ENCODE measurements at places on chromosomes 11 and 22. TPM values are rescaled to one million over a fixed set of nuclear protein-coding genes. Genes with fewer than 3 reads are reported as not detected.

Gene MPZL3
- 113 TPM for total RNA-seq

Gene ABTB2
- total RNA-seq = 5.4 TPM

Gene MYEOV
- 0.89 TPM for total RNA-seq

Gene LDLRAD3
- 0.44 TPM for total RNA-seq

Gene PATE2
- not detected for total RNA-seq

Gene FZD4
- 0.07 TPM for total RNA-seq

Gene OR52N4
- 0.22 TPM for total RNA-seq

- DNase-seq = no peak
- H3K27me3 ChIP-seq = no peaks in the 10 kb centered on the region
- H3K4me1 ChIP-seq = no peaks in the 10 kb centered on the region
- no peak overlapping the region for H3K27ac ChIP-seq
- peaks cover 46% of the 10 kb centered on the region for H3K36me3 ChIP-seq
Measured at GRCh38 chr11:9498457-9499078, 37.8 kb downstream of the ZNF143 start.

DNA sequence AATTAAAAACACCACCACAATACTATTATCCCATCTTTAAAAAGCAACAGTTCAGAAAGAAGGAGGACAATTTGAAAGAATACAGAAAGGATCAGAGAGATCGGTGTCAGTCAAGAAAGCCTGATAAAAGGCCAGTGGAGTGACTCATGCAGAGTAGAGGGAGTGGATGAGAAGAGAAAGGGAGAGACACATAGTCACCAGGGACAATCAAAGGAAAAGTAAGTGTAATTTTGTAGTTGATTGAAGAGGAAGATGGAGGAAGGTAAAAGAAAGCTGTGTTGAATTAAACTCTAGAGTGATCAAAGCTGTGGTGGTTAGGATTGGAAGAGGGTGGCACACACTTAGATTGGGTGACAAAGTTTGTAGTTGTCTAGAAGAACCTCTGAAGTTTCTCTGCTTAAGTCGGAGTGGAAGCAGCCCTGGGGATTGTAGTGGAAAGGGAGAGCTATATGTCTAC lies 14.1 kb downstream of the SPECC1L start:
- no peaks in the 10 kb centered on the region for H3K27me3 ChIP-seq
- H3K27ac ChIP-seq = no peak overlapping the region
- no peaks in the 10 kb centered on the region for H3K36me3 ChIP-seq
- no peak overlapping the region for H3K4me3 ChIP-seq
- peaks cover 24% of the 10 kb centered on the region for H3K4me1 ChIP-seq

DNA sequence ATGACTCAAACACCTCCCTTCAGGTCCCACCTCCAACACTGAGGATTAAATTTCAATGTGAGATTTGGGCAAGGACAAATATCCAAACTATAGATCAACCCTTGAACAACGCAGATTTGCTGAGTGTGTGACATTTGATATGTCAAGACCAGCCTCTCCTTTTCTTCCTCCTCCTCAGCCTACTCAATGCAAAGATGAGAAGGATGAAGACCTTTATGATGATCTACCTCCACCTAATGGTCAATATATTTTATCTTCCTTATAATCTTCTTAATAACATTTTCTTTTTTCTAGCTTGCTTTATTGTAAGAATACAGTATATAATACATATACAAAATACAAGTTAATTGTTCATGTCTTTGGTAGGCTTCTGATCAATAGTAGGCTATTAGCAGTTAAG lies 67.5 kb upstream of the MPPED2 start:
- H3K36me3 ChIP-seq = no peaks in the 10 kb centered on the region
- H3K4me3 ChIP-seq = no peak overlapping the region
- H3K27me3 ChIP-seq = no peaks in the 10 kb centered on the region
- no peaks in the 10 kb centered on the region for H3K4me1 ChIP-seq
- no peak overlapping the region for H3K27ac ChIP-seq

- no peak overlapping the region for H3K4me3 ChIP-seq
- no peak overlapping the region for H3K27ac ChIP-seq
- no peaks in the 10 kb centered on the region for H3K27me3 ChIP-seq
- no peak for DNase-seq
- H3K36me3 ChIP-seq = no peaks in the 10 kb centered on the region
Measured at GRCh38 chr22:47854251-47854650, 1091.8 kb downstream of the TBC1D22A start.

GRCh38 chr11:46006418-46007070 lies 84.1 kb downstream of the LARGE2 start:
- H3K27me3 ChIP-seq = no peaks in the 10 kb centered on the region
- H3K27ac ChIP-seq = no peak overlapping the region
- H3K4me1 ChIP-seq = no peaks in the 10 kb centered on the region
- H3K36me3 ChIP-seq = no peaks in the 10 kb centered on the region
- DNase-seq = no peak

DNA sequence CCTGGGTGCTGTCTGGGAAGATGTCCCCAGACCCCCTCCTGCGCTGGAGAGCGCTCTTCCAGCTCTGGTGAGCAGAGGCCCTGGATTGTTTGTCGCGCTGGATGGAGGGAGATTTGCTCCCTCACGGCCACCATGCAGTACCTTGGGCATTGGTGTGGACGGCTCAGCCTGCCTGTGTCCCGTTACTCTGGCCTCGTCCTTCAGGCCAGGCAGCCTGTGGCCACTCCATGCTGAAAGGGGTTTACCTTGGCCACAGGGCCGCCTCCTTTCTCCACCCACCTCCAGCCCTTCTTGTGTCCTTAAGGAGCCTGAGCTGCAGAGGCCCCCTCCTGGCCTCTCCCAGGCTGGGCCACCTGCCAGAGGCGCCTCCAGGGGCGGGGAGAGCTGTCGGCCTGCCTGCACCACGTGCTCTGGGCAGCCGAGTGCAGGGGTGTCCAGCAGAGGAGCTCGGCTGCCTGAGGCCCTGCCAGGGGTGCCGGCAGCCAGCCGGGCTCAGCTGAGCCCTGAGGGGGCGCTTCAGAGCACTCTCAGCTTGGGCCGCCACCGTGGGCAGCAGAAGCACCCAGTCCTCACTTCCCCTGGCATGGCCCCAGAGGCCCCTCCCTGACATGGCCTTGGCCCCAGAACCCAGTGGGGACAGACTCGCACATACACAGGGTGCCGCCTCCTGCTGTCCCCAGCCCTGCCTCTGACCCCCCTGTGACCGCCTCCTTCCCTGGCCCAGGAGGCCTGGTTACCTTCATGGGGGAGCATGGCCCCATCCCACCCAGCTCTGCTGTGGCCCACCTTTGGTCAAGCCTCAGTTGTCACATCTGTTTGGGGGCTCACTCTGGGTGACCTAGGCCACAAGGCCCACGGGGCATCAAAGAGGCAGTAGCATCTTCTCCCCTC lies 3.4 kb downstream of the CCND1 start:
- DNase-seq = no peak
- peaks cover 12% of the 10 kb centered on the region for H3K27me3 ChIP-seq
- no peak overlapping the region for H3K4me3 ChIP-seq
- no peak overlapping the region for H3K27ac ChIP-seq

- H3K27me3 ChIP-seq = no peaks in the 10 kb centered on the region
- DNase-seq = no peak
- H3K4me3 ChIP-seq = no peak overlapping the region
- no peaks in the 10 kb centered on the region for H3K36me3 ChIP-seq
Measured at GRCh38 chr11:133897331-133897650, 52.0 kb upstream of the SPATA19 start.

DNA sequence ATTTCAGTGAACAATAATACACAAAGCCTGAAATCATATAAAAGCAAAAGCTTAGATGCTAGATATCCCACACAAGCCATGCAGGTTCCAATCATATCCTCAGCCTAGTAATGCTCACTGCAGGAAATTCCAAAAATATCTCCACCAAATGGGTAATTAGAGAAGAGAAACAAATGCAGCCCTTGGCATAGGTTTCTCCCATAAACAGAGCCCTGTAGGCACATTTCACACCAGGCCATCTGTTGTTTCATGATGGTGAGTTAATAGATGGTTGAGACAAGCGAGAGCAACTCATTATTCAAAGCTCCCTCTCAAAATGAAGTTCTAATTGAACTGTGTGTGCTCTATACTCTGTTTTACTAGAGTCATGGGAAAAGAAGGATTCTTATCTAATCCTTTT lies 154.6 kb upstream of the TRPC6 start:
- no peak overlapping the region for H3K27ac ChIP-seq
- no peaks in the 10 kb centered on the region for H3K4me1 ChIP-seq
- no peak overlapping the region for H3K4me3 ChIP-seq
- H3K27me3 ChIP-seq = no peaks in the 10 kb centered on the region

GRCh38 chr11:85647078-85647477 lies 689 bp upstream of the TMEM126A start:
- peak overlapping the region; percentile 77 for H3K27ac ChIP-seq
- H3K4me3 ChIP-seq = peak overlapping the region; percentile 81
- H3K27me3 ChIP-seq = no peaks in the 10 kb centered on the region
- H3K36me3 ChIP-seq = no peaks in the 10 kb centered on the region
- H3K4me1 ChIP-seq = peaks cover 21% of the 10 kb centered on the region
- DNase-seq = no peak

DNA sequence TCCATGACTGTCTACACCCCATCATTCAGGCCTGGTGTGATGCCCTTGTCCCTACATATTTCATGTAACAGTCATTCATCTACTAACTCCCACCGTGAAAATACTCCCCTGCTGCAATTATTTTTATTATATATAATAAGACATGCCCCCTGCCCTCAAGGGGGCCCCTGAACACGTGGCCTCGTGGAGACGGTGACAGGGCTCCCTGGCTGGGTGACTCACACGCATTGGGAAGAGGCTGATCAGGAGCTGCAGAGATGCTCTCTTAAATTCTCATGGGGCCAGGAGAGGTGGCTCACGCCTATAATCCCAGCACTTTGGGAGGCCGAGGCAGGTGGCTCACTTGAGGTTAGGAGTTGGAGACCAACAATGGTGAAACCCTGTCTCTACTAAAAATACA lies 88.6 kb downstream of the ST3GAL4 start:
- H3K36me3 ChIP-seq = no peaks in the 10 kb centered on the region
- no peaks in the 10 kb centered on the region for H3K4me1 ChIP-seq
- no peaks in the 10 kb centered on the region for H3K27me3 ChIP-seq
- H3K27ac ChIP-seq = no peak overlapping the region
- DNase-seq = no peak

DNA sequence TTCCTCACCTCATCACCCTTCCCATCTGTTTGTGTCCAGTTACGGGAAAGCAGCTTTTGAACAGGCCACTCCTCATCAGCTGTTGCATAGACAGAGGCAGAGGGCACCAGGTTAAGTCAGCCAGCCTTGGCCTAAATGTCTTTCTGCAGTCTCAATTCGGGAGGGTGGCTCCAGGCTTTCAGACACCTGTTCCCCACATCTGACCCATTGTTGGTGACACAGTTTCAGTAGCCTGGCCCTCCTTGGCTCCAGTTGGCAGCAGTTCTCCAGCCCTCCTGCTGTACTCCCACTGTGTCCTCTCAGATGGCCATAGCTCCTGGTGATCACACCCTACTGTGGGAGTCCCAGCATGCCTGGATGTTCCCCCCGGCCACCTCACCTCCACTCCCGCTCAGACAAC lies 70.8 kb upstream of the MYOD1 start:
- H3K4me1 ChIP-seq = no peaks in the 10 kb centered on the region
- DNase-seq = no peak
- H3K36me3 ChIP-seq = no peaks in the 10 kb centered on the region
- no peaks in the 10 kb centered on the region for H3K27me3 ChIP-seq
- H3K4me3 ChIP-seq = no peak overlapping the region
- H3K27ac ChIP-seq = no peak overlapping the region

- H3K36me3 ChIP-seq = no peaks in the 10 kb centered on the region
- H3K4me1 ChIP-seq = peaks cover 20% of the 10 kb centered on the region
- no peaks in the 10 kb centered on the region for H3K27me3 ChIP-seq
- DNase-seq = no peak
Measured at GRCh38 chr11:121291896-121292494, 576 bp upstream of the SC5D start.

- no peak overlapping the region for H3K4me3 ChIP-seq
- H3K27me3 ChIP-seq = no peaks in the 10 kb centered on the region
- H3K4me1 ChIP-seq = no peaks in the 10 kb centered on the region
- no peaks in the 10 kb centered on the region for H3K36me3 ChIP-seq
- DNase-seq = no peak
Measured at GRCh38 chr11:13552784-13553183, 57.0 kb upstream of the PTH start.

GRCh38 chr22:19769393-19769715 lies 8.8 kb downstream of the TBX1 start:
- DNase-seq = no peak
- no peaks in the 10 kb centered on the region for H3K36me3 ChIP-seq
- H3K27me3 ChIP-seq = peaks cover 43% of the 10 kb centered on the region
- H3K4me1 ChIP-seq = peaks cover 17% of the 10 kb centered on the region
- no peak overlapping the region for H3K4me3 ChIP-seq

DNA sequence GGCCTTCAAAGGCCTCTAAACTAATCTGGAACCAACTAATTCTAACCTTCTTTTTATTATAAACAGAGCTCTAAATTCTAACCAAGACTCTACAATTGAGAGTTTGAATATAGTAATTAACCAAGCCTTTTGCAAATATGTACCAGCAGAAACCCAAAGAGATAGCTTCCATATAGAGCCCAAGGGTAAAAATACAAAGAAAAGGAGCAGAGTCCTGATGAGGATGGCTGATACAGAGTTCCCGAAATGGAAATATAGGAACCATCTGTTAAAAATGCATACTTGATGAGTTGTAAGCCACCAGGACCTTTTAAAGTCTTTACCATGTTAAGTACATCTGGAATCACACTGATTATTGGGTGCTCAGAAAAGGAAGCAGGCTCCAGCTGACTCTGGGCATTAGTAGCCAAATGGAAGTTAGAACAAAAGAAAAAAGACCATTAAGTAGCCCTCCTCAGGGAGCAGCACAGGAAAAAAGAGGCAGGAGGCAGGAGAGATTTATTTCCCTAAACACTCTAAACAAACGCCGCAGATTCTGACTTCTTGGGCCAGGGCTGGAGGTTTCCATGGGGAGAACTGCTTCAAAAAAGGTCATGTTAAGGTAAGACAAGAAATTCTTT lies 463.1 kb upstream of the FAT3 start:
- H3K4me1 ChIP-seq = no peaks in the 10 kb centered on the region
- H3K36me3 ChIP-seq = no peaks in the 10 kb centered on the region
- H3K27me3 ChIP-seq = no peaks in the 10 kb centered on the region
- no peak overlapping the region for H3K4me3 ChIP-seq
- DNase-seq = no peak
- no peak overlapping the region for H3K27ac ChIP-seq

DNA sequence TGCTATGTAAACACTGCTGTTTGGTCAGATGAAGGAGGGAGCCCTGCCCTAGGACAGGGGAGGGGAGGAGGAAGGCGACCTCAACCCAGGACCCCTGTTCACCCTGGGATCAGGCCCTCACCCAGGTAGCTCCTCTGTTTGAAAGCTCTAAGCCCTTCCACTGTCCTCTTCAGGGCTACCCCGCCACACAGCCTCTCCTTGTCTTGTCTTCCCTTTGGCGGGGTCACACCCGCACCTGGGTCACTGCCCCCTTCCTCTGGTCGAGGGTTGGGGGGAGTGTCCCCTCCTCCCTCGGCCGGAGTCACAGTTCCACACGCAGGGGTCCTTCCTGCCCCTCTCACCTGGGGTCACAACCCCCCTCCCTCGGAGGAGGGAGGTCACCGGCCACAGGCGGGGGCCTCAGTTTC lies 463 bp upstream of the PTPMT1 start:
- peak overlapping the region; percentile 72 for H3K27ac ChIP-seq
- DNase-seq = no peak
- H3K36me3 ChIP-seq = no peaks in the 10 kb centered on the region
- peak overlapping the region; percentile 80 for H3K4me3 ChIP-seq
- peaks cover 6% of the 10 kb centered on the region for H3K4me1 ChIP-seq

- H3K27ac ChIP-seq = no peak overlapping the region
- peaks cover 61% of the 10 kb centered on the region for H3K36me3 ChIP-seq
- no peaks in the 10 kb centered on the region for H3K4me1 ChIP-seq
Measured at GRCh38 chr11:47837292-47837691, 10.9 kb downstream of the NUP160 start.

GRCh38 chr11:107430525-107430924 lies 27.1 kb downstream of the CWF19L2 start:
- H3K27me3 ChIP-seq = no peaks in the 10 kb centered on the region
- H3K4me1 ChIP-seq = no peaks in the 10 kb centered on the region
- H3K27ac ChIP-seq = no peak overlapping the region
